ENCODE measurements at places on chromosomes 2 and 18.

- DNase-seq = no peak
Measured at GRCh38 chr18:57311472-57311871, 40.9 kb upstream of the ST8SIA3 start.

DNA sequence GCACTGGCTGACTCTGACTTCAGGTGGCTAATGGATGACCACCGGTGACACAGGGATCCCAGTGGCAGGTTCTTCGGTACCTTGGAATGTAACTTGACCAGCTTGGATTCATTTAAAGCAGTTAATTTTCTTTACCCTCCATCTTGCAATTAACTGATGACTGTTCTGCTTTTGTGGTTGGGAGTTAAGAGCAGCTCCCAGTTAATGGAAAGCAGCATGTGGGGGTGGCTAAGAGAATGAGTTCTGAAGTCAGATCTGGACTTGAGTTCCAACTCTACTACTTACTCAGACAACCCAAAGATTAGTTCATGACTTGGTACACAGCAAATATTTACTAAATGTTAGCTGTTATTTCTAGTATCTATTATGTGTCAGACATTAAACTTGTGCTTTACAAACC, 58.5 kb downstream of the FAM228A start:
- DNase-seq = no peak

DNA sequence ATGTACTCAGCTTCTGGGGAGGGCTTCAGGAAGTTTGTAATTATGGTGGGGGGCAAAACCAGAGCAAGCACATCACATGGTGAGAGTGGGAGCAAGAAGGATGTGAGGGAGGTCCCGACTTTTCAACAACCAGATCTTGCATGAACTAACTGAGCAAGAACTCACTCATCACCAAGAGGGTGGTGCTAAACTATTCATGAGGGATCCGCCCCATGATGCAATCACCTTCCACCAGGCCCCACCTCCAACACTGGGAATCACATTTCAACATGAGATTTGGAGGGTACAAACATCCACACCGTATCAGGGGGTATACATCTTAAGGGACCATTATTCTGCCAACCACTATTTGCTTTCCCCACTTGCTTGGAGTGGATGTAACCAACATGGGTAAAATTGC, 209.6 kb upstream of the HNRNPA3 start:
- DNase-seq = no peak

- DNase-seq = no peak
Measured at GRCh38 chr2:239714116-239714515, 311.0 kb downstream of the NDUFA10 start.

GRCh38 chr2:72583376-72583775, 242.5 kb downstream of the EXOC6B start:
- DNase-seq = no peak

- DNase-seq = no peak
Measured at GRCh38 chr18:8605974-8606373, 3.3 kb upstream of the RAB12 start.

- DNase-seq = no peak
Measured at GRCh38 chr18:52046842-52047241, 293.2 kb upstream of the DCC start.

DNA sequence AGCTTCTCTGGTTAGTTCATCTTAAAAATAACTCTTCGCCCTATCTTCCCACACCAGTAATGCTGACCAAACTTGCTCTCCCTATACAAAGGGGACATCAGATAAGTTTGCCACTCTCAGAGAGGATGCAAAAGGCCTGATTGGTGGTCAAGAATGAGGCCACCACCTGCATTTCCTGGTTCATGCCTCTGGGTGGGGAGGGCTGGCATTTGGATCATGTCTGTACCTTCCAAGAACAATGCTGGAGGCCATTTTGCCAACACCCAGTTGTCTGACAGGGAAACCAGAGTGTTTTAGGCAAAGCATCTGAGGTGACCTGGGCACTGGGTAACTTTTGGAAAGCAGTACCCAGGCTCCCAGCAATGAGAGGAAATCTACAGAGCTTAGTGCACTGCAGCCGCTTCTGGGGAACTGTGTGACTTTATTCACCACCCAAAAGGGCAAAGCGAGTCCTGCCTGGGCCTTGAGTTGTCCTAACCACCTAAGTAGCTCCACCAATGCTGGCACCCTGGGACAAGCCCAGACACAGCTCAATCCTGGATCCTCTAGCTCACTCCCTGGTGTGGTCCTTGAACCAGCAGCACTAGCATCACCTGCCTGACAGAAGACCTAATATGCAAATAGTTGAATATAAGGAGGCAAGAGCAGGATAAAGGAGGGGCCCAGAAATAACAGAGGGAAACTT, 35.1 kb downstream of the CAPN13 start:
- no peak for DNase-seq
